Mesothelial cell of epicardium (in vitro differentiated cells): ENCODE measurements at places on chromosomes 4 and X. TPM values are rescaled to one million over a fixed set of nuclear protein-coding genes. Genes with fewer than 3 reads are reported as not detected.

DNA sequence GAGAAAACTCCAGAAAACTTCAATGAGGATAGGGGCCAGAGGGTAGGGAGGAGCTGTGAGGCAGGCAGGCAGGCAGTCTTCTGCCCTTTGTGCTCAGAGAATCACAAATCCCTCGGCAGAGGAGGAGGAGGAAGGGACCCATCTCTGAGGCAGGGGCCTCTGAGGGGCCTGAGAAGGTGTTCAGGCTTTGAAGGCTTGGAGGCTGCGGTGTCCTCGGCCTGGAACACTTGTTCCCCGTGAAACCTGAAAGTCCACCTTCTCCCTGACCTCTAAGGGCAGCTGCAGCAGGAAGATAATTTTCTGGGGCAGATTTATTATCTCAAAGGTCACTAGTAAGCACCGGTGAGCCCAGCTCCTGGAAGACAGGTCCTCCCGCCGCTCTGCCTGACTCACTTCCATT, 200.3 kb upstream of the BCOR start:
- no peak for DNase-seq

DNA sequence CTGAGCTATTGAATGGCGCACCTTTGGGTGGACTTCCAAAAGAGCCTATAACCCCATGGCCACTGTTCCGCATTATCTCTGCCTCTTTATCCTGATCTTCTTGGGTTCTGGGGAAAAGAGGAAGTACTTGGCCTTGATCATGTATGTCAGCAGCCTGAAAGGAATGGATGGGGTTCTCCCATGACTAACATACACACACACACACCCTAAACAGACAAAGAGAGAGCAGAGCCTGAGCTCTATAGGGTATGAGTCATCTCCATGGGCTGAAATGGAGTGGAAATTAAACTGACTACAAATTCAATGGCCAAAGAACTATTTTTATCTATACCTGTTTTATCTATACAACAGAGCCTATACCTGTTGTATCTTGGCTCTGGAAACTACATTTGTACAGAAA, 141.5 kb upstream of the MTMR8 start:
- no peak for DNase-seq

- no peak for DNase-seq
These were observed 14.2 kb upstream of the HERC5 start for GRCh38 chr4:88442689-88443191.

DNA sequence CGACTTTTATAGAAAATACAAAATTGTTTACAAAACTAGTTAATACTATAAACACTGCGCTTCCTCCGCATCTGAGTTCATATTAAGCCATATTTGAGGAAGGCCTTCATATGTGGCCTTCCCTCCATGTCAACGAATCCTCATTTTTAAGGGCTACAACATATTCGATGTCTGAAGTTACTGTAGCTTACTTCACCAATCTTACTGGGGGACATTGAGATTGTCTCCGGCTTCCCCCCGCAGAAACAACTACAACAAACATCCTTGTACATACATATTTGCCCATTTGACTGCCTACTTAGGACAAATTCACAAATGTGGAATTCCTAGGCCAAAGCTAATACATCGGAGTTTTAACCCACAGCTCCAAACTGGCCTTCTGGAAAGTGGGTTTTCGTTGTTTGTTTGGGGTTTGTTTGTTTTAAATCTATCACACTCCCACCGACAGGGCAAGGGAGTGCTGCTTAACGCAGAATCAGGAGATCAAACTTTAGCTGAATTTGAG, 581 bp upstream of the FAM114A1 start:
- no peak for DNase-seq

- DNase-seq: no peak
These were observed 158.5 kb downstream of the NSUN7 start for GRCh38 chr4:40908297-40908696.

The TBX22 gene
- 0.09 TPM in 1 of 3 replicates, not detected in the others for total RNA-seq

The HSD17B13 gene
- total RNA-seq: 0.16 to 0.20 TPM (median 0.18 TPM) in 3 replicates
